ENCODE measurements at places on chromosomes 16 and 17.

DNA sequence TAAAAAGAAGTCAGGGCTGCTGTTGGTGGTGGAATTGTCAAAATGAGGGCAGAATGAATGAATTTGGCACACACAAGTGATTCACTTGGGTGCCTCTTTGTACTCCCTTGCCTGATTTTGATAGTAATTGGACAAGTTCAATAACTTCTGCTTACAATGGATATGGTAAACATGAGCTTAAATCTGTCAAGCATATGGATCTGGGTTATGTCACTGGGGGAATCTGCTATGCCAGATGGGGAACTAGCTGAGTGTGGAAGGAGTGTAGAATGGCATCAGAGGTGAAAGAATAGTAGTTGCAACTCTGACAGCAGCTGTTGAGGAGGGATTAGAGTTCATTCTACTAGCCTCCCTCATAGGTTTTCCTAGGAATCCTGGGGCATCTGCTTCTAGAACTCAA lies 724.2 kb upstream of the CDH8 start:
- no peak for DNase-seq

- no peak for DNase-seq
These were observed 358.8 kb downstream of the C16orf95 start for GRCh38 chr16:86958423-86958822.

- no peak for DNase-seq
These were observed 60.5 kb upstream of the IRX5 start for GRCh38 chr16:54870151-54870550.

GRCh38 chr16:50531901-50532300 lies 16.3 kb upstream of the NKD1 start:
- DNase-seq, result no peak

DNA sequence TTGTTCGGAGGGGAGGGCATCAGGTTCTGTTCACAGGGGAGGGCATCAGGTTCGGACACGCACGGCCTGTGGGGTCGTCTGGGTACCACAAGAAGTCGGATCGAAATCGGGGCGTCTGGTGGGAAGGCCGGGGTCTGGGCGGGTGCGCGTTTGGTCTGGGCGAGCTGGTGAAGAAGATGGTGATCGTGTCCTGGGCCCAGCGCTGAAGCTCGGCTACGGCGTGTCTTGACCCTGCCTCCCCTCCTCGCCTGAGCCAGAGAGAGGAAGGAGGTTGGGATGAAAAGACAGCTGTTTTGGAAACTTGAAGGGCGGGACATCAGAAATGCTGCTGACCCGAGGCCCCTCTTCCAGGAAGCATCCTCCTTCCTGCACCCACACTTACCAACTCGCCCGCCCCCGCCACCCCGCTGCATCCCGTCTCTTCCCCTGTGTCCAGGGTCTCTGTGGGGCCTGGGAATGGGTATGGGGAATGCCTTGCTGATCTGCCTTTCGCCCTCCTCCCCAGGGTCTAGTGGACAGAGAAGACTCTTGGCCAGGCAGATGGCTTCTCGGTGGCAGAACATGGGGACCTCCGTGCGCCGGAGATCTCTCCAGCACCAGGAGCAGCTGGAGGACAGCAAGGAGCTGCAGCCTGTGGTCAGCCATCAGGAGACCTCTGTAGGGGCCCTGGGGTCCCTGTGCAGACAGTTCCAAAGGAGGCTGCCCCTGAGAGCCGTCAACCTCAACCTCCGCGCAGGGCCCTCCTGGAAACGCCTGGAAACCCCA lies 498 bp downstream of the PIMREG start:
- DNase-seq, result no peak

GRCh38 chr16:60329108-60329507 lies 1595.0 kb upstream of the GOT2 start:
- peak; percentile 3 for DNase-seq
